ENCODE measurements at places on chromosomes 11 and 22. TPM values are rescaled to one million over a fixed set of nuclear protein-coding genes. Genes with fewer than 3 reads are reported as not detected.

Gene PCNX3
- total RNA-seq, result 36.0 TPM

Gene PTPN5
- not detected for total RNA-seq

Gene GSTT2B
- total RNA-seq, result 1.8 TPM

Gene MIAT
- 0.86 TPM for total RNA-seq

Gene GPR83
- not detected for total RNA-seq

Gene OR5P2
- not detected for total RNA-seq
